Osteocyte (in vitro differentiated cells): ENCODE measurements at places on chromosomes 1 and 21. TPM values are rescaled to one million over a fixed set of nuclear protein-coding genes. Genes with fewer than 3 reads are reported as not detected.

Gene CYP4A11
- not detected in 2 replicates for total RNA-seq

Gene F13B
- total RNA-seq = not detected in 2 replicates

Gene RAB13
- 153 and 162 TPM in 2 replicates for total RNA-seq

Gene FAM110D
- not detected in 2 replicates for total RNA-seq

Gene ILDR2
- total RNA-seq = 0.16 TPM in 1 of 2 replicates, not detected in the other

Gene KIAA1614
- total RNA-seq = 6.6 and 8.4 TPM in 2 replicates

Gene NBPF3
- 30.4 and 31.0 TPM in 2 replicates for total RNA-seq

Gene TRIM46
- total RNA-seq = 6.1 and 7.7 TPM in 2 replicates

Gene PLA2G2D
- total RNA-seq = not detected in 2 replicates

Gene FCRL2
- total RNA-seq = not detected in 2 replicates

Gene LCE1A
- total RNA-seq = not detected in 2 replicates

Gene RCSD1
- total RNA-seq = not detected in 2 replicates

Gene SPRR4
- not detected in 2 replicates for total RNA-seq

GRCh38 chr1:37239225-37239740, 205.0 kb upstream of the GRIK3 start:
- no peaks in the 10 kb centered on the region for H3K4me1 ChIP-seq
- DNase-seq = no peak
- no peaks in the 10 kb centered on the region for H3K27me3 ChIP-seq

GRCh38 chr21:37587635-37588177, 221.1 kb downstream of the DYRK1A start:
- peak; percentile 30 for DNase-seq
- H3K27ac ChIP-seq = no peak overlapping the region
- no peaks in the 10 kb centered on the region for H3K4me1 ChIP-seq
- H3K36me3 ChIP-seq = no peaks in the 10 kb centered on the region

DNA sequence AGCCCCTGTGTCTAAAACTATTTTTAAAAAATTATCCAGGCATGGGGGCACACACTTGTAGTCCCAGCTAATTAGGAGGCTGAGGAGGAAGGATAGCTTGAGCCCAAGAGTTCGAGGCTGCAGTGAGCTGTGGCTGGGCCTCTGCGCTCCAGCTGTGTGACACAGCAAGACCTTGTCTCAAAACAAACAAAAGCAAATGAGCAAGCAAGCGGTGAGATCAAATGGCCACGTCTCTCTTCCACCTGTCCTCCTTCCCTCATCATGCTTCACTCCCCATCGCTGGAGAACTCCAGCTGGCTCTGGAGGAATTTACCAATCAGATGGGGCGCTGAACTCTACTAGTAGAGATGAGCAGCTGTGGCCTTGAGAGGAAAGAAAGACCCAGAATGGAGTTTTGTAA, 14.0 kb upstream of the REN start:
- no peaks in the 10 kb centered on the region for H3K36me3 ChIP-seq
- H3K4me3 ChIP-seq = no peak overlapping the region
- no peaks in the 10 kb centered on the region for H3K4me1 ChIP-seq
- DNase-seq = no peak
- no peak overlapping the region for H3K27ac ChIP-seq

DNA sequence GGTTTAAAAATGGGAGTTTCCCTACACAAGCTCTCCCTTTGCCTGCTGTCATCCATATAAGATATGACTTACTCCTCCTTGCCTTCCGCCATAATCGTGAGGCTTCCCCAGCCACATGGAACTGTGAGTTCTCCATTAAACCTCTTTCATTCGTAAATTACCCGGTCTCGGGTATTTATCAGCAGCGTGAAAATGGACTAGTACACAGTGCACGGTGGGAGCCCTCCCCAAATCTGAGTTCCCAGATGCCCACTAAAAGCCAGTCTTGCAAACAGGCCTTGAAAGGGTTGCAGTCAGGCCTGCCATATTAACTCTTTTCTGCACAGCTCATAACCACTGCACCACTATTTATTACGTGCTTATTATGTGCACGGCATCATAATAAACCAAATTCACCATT, 400.9 kb downstream of the PRDM2 start:
- DNase-seq = peak; percentile 57
- no peaks in the 10 kb centered on the region for H3K36me3 ChIP-seq
- H3K4me1 ChIP-seq = no peaks in the 10 kb centered on the region
- H3K27ac ChIP-seq = no peak overlapping the region
- no peaks in the 10 kb centered on the region for H3K27me3 ChIP-seq

DNA sequence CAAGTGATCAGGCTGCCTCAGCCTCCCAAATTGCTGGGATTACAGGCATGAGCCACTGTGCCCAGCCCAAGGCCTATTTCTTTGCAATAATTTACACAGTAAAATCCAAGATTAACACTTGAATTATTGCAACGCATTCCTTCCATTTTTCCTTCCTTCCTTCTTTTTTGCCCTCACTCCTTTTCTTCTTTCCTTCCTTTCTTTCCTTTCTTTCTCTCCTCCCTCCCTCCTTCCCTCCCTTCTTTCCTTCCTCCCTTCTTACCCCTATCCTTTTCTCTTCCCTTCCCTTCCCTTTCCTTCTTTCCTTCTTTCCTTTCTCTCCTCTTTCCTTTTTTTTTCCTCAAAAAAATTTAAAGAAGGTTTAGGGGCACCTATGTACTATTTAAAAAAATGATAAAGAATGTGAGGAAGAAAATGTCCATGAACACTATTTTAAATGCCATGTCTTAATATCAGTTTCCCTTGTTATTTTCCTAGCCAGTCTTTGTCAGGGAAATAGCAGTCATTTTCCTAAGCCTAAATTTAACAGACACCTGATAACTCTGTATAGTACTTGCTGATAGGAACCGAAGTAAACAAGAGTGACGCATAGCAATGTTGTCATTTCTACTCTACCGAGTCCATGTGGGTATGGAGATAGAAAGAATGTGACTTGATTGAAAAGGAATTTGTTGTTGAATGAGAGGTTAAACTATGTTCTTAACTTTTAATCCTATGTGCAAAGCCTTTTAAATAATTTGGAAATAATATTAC, 79.8 kb upstream of the HMCN1 start:
- H3K27me3 ChIP-seq = no peaks in the 10 kb centered on the region
- no peak overlapping the region for H3K27ac ChIP-seq
- H3K4me3 ChIP-seq = no peak overlapping the region
- DNase-seq = no peak
- H3K36me3 ChIP-seq = peaks cover 2% of the 10 kb centered on the region

- no peaks in the 10 kb centered on the region for H3K36me3 ChIP-seq
- H3K4me1 ChIP-seq = peaks cover 36% of the 10 kb centered on the region
- no peak for DNase-seq
These were observed 803 bp downstream of the COP1 start for GRCh38 chr1:176206006-176206960.

- peaks cover 91% of the 10 kb centered on the region for H3K27me3 ChIP-seq
- no peak for DNase-seq
- no peak within 1 kb of the TSS for H3K27ac ChIP-seq
- H3K4me1 ChIP-seq = peaks cover 14% of the 10 kb centered on the region
These were observed at the start of gene GRIK1 for GRCh38 chr21:29939924-29940275. Gene GRIK1 (minus strand): TSS chr21:29939996.

GRCh38 chr1:172746091-172746949, 87.4 kb downstream of the FASLG start:
- H3K27ac ChIP-seq = peak overlapping the region; percentile 81
- no peak for DNase-seq
- H3K36me3 ChIP-seq = no peaks in the 10 kb centered on the region
- H3K27me3 ChIP-seq = peaks cover 15% of the 10 kb centered on the region
- no peak overlapping the region for H3K4me3 ChIP-seq
- H3K4me1 ChIP-seq = peaks cover 23% of the 10 kb centered on the region

DNA sequence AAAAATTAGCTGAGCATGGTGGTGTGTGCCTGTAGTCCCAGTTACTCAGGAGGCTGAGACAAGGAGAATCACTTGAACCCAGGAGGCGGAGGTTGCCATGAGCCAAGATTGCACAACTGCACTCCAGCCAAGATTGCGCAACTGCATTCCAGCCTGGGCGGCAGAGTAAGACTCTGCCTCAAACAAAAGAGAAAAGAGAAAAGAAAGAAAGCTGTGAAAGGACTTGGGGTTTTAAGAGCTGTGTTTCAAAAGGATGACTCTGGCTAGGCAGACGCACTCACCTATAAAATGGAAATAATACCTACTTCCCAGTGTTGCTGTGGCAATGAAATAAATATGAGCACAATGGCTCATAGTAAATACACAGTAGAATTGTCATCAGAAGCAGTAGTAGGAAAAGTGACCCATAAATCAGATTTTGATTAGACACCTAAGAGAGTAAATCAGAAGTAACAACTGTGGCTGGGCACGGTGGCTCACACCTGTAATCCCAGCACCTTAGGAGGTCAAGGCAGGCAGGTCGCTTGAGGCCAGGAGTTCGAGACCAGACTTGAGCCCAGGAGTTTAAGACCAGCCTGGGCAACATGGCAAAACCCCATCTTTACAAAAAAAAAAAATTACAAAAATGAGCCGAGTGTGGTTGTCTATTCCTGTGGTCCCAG, 45.9 kb upstream of the PUM1 start:
- H3K4me3 ChIP-seq = no peak overlapping the region
- no peak for DNase-seq
- H3K27me3 ChIP-seq = peaks cover 7% of the 10 kb centered on the region
- peak overlapping the region; percentile 17 for H3K27ac ChIP-seq
- peaks cover 2% of the 10 kb centered on the region for H3K36me3 ChIP-seq

DNA sequence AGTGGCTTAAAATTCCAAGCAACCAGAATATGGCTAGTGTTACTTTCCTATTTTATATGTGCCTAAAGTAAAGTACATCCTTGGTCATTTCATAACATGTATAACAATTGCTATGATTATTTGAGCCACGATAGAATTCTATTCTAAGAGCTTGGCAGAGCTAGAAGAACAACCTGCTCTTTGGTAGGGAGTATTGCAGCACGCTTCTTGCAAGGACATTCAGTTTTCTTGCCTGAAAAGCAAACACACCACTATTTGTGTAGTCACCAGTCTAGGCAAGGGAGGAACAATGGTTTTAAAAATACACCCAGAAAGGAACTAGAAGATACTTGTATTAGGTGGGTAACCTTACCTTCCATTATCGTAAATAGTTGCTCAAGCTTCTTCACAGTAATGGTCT, 51.5 kb downstream of the CNST start:
- no peak overlapping the region for H3K4me3 ChIP-seq
- H3K27ac ChIP-seq = no peak overlapping the region
- H3K27me3 ChIP-seq = no peaks in the 10 kb centered on the region

- no peak overlapping the region for H3K4me3 ChIP-seq
- no peaks in the 10 kb centered on the region for H3K36me3 ChIP-seq
- no peak for DNase-seq
- peak overlapping the region; percentile 71 for H3K27ac ChIP-seq
- peaks cover 67% of the 10 kb centered on the region for H3K4me1 ChIP-seq
These were observed 274.1 kb downstream of the RRAGC start for GRCh38 chr1:38585460-38585859.

GRCh38 chr1:202547215-202547614, 163.0 kb downstream of the SYT2 start:
- peaks cover 7% of the 10 kb centered on the region for H3K4me1 ChIP-seq
- H3K36me3 ChIP-seq = no peaks in the 10 kb centered on the region
- no peak overlapping the region for H3K4me3 ChIP-seq
- DNase-seq = no peak
- H3K27ac ChIP-seq = no peak overlapping the region

DNA sequence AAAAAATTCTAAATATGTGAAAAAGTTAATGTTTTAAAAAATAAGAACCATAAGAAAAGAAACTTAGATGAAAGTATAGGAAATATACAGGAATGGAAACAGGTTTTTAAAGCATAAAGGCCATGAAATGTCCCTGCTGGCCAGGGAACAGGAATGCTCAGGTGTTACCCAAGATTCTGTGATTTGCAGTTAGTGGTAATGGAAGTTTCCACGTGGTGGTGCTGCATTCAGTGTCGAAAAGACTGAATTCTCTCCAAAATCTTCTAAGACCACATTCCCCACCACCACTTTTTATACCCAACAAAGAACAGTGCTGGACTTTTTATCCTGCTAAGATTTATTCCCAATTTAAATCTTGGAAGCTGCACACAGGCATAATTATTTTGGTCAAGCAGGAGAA, 126.2 kb downstream of the PRRX1 start:
- peaks cover 35% of the 10 kb centered on the region for H3K4me1 ChIP-seq
- no peak overlapping the region for H3K4me3 ChIP-seq
- DNase-seq = no peak
- H3K27me3 ChIP-seq = no peaks in the 10 kb centered on the region

DNA sequence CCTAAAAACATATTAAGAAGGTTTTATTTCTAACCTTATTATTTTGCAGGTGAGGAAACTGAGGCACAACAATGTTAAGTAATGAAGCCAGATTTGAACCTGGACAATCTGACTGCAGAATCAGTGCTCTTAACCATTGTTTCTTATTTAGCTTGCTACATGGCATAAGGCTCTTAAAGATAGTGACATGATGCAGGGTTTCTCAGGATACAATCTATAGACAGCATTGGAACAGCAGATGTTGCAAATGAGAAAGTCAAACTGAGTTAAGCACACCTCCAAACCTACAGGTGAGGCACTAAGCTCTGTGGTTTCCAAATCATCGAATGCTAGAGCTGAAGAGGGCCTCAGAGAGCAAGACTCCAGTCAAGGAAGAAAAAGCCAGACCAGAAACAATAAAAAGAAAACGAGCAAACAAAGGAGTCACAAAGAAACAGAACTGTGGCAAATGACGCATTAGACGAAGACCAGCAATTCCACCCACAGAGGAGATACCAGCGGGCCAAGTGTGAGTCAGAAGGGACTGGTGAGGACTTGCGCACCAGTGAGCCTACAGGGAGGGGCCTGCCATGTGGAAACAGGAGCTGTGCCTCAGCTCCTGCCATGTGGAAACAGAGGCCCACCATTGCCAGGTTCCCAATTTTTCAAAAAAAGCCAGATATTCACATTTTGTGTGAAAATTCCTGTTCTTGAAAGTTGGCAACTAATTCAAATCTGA, 14.4 kb downstream of the CD58 start:
- H3K4me1 ChIP-seq = peaks cover 7% of the 10 kb centered on the region
